LHCN-M2 (cell line): ENCODE measurements at places on chromosomes 4 and X. TPM values are rescaled to one million over a fixed set of nuclear protein-coding genes. Genes with fewer than 3 reads are reported as not detected.

- no peak for DNase-seq
Observed at GRCh38 chrX:8179656-8180055, 8.6 kb upstream of the VCX2 start.

DNA sequence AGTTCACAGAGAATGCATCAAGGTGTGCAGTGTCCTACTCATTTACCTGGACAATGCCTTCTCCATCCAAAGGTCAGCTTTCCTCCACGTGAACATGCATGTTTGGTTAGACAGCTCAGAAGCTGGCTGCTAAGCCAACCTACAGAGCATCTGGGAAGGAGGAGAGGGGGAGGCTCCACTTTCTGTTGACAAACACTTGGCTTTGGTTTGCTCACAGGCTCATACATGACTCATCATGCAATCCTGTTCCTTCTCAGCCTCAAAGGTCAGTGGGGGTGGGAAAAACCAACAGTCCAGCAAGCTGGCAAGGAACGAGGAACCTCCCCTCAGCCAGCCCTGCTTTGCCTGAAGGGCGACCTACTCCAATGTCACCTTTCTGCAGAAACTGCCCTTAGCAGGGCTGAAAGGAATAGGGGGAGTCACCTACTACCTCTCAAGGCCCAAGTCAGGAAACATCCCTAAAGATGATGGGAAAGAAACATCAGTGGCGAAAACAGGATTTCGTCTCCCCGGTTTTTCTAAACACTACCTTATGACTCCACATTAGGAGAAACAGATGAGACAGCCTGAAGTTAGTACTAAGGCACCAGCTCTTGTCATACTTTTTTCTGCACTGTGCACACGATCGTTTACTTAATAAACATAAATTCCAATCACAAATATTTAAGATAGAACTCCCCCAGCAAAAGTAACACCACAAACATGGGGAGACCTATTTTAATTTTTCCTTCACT is 37.9 kb downstream of the RELL1 start:
- peak; percentile 92 for DNase-seq

DNA sequence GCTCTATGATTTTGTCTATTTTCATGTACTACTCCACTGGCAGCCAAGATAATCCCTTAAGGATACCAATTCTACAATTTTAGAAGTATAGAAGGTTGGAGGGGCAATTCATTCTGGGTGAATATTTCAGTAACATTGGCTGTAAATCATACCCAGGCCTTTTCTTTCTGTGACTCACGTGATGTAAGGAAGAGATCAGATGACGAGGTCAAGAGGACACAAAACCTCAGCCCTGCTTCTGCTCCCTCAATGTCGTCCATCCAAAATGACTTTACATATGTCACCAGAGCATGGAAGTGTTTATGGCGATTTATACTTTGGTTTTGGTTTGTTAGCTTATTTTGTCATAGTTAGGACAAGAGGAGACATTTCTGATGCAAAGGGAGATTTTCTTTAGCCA is 70.7 kb upstream of the SLC4A4 start:
- DNase-seq, result peak; percentile 62

The PDE6B gene
- 0.06 and 0.29 TPM in 2 replicates for total RNA-seq

GRCh38 chr4:114519368-114519767 is 79.2 kb upstream of the UGT8 start:
- no peak for DNase-seq

GRCh38 chr4:188023682-188024081 is 28.1 kb downstream of the ZFP42 start:
- DNase-seq, result no peak

The ACE2 gene
- not detected in 2 replicates for total RNA-seq

DNA sequence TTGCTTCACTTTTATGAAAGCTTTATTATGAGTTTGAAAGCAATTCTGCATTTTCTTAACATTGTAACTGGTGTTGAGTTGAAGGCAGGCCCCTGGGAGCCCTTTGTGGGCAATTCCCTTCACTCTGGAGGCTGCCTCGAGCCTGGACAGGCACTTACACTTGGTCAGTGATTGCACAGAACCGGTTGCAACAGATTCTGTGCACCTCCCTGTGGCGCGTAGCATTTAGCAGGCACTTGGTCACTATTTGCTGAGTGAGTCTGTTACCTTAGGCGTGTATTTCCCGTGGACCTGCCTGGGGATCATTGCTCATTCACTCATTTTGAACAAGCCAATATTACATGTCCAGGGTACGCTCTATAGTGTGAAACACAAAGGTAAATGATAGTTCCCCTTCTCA is 80.4 kb downstream of the PTTG2 start:
- no peak for DNase-seq

The XG gene
- 0.06 TPM in 1 of 2 replicates, not detected in the other for total RNA-seq

DNA sequence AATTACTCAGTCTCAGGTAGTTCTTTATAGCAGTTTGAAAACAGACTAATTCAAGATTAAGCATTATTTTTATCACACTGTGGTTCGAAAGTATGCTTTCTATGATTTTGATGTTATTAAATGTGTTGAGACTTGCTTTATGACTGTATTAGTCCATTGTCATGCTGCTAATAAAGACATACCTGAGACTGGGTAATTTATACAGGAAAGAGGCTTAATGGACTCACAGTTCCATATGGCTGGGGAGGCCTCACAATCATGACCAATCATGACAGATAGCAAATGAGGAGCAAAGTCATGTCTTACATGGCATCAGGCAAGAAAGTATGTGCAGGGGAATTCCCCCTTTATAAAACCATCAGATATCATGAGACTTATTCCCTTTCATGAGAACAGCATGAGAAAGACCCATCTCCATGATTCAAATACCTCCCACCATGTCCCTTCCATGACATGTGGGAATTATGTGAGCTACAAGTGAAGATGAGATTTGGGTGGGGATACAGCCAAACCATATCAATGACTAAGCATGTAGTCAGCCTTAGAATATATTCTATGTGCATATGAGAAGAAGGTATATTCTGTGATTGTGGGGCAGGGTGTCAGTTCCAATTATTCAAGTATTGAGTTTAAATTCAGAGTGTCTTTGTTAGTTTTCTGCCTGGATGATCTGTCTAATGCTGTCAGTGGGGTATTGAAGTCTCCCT is 44.6 kb upstream of the UGT2A1 start:
- no peak for DNase-seq
